GM10248 (cell line): ENCODE measurements at places on chromosomes 5 and 9.

GRCh38 chr5:135385576-135385975 is 13.5 kb downstream of the MACROH2A1 start:
- no peak for DNase-seq

DNA sequence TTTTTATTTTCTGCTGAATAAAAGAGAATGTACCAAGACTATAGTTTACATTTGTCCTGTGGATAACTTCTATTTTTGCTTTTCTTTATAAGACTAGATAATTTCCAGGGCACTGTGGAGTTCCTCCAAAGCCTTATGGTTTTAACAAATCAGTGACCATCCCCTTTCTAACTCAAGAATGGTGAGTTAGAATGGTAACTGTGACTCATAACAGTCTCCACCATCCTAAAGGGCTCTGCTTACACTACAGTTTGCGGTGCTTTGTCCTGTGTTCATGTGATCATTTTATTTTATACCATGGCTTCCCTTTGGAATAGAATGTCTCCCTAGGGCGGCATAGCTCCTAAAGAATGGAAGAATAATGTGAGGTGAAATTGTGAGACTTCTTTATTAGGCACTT is 30.2 kb downstream of the WDR36 start:
- DNase-seq: no peak

DNA sequence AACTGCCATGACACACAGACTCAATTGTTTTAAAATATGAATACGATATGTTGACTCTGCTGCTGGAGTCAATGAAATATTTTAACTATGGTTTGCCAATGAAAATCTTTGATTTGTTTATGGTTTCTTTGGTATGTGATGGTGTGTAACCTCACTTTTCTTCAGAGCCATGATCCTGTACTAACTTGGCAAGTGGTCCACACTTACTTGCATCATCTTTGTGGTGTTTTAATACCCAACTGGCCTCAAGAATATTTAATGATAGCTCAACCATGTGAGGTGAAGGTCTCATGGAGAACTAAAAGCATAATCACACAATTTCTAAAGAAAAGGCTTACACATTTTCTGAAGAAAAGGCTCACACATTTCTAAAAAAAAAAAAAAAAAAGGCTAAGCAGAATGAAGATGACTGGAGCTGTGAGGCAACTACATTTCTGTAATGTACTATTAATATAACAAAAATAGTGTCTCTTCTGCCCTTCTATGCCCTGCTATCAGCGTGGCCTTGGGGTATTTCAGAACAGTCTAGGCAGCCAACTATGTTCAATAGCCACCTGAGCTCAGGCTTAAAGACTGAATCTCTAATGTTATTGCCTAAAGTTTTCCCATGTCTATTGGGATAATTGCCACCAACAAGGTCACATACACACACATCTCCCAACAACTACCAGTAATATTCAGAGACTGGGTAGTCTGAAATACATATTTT is 395.0 kb downstream of the MLLT3 start:
- no peak for DNase-seq

DNA sequence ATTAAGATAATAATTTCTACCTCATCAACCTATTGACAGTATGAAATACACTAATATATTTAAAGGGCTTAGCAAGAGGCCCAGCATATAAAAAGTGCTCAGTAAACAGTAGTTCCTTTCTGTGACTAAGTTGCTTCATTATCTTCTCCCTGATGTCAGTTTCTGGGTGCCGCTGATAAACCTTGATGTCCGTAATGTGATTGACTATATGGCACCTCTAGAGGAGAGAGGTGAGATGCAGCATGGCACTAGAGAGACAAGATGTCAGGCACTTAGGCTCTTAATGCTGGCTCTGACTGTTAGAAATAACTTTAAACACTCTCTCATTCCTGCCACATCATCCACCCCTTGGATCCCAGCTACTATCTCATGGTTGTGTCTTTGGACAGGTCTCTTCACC is 455.9 kb upstream of the KLF4 start:
- DNase-seq: no peak

DNA sequence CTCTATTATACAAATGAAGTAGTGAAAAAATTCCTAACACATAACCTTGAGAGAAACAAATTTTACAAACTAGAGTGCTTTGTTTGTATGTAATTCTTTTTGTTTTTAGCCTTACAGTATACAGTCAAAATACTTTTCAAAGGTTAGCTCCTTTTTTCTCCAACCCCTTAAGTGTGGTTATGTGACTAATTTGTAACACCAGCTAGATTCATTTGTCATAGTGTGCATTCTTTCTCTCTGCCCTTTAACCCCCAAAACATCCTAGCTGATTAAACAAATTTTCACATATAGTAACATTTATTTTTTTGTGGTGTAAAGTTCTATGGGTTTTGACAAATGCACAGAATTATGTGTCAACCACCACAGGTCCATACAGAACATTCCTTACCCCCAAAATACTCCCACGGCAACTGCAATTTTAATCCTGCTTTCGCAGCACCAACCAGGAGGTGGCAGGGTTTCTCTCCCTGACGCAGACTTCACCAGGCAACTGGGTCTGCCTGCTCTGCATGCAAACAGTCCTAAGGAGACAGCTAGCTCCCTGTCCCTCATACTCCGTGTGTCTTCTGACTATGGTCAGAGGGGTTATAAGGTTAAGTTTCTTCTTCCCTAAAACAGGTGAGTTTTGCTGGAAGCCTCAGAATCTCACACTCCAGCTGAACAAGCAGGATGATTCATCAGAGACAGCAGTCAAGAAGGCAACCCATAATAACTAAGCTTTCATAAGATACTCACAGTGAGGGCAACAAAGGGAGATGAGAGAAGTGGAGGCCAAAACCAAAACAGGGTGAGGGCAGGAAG is 44.5 kb upstream of the NR5A1 start:
- DNase-seq: peak; percentile 44

- DNase-seq: no peak
These were observed 6.6 kb downstream of the FAM193B start for GRCh38 chr5:177547736-177548135.

- DNase-seq: no peak
These were observed 78.8 kb upstream of the IZUMO3 start for GRCh38 chr9:24624481-24624880.

- no peak for DNase-seq
These were observed 44.5 kb upstream of the PRSS3 start for GRCh38 chr9:33750839-33751339.

DNA sequence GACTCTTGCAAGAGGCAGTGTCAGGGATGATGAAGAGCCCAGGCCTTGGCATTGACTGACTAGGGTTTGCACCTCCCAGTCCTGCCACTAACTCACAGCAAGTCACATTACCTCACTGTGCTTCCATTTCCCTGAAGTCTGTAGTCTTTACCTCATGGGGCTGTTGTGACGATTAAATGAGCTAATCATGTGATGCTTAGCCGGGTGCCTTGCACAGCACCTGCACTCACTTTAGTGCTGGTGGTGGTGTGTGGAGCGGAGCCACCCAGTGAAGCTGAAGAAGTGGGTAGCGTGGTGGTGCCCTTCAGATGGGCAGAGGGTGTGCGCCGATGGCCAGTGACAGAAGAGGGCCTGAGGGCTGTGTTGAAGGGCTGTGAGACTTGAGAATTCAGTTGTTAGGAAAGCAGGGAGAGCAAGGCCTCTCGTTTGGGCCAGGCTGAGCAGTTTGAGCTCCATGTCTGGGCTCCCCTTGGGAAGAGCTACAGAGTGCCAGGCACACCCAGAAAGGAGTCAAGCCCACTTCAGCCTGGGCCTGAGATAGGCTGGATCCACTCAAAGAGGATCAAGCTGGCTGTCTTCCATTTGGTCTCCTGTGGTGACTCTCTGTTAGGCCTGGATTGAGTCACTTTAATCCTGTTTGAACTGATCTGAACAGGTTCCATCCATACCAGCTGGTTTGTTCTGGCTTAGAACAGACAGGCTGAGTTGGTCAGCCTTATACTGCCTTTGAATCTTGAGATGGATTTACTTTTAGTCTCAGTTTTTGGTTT is 42.5 kb downstream of the RALGPS1 start:
- DNase-seq: no peak

GRCh38 chr9:115010874-115011273 is 80.5 kb upstream of the TNFSF8 start:
- no peak for DNase-seq

DNA sequence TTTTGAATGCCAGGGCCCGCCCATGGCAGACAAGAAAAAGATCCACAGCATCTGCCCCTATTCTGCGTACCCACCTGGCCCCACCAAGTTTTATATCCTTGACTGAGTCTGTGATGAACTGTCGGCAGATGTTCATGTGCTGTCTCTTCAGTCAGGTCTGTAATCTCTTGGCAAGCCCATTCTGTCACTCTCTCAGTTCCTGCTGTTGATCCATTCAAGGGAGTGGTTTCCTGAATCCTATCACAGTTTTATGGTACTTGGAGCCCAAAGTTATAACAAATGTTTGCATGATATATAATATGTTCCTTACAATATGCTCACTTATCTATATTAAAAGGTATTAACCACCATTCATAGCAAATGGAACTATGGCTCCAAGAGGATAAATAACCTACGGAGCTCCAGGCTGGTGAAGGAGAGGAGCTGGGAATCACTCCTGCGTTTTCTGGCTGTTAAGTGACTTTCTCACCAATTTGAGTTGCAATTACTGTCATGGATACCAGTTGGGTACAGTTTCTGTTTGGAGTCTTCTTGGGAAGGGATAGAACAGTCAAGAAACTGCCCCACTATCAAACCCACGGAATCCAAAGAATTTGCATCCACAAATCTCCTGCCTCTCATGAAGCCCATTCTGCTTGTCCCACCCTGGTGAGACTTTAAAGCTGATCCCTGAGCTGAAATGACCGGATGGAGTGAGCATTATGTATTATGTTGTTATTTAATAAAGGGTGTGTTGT is 103.4 kb upstream of the SPRY4 start:
- DNase-seq: no peak

DNA sequence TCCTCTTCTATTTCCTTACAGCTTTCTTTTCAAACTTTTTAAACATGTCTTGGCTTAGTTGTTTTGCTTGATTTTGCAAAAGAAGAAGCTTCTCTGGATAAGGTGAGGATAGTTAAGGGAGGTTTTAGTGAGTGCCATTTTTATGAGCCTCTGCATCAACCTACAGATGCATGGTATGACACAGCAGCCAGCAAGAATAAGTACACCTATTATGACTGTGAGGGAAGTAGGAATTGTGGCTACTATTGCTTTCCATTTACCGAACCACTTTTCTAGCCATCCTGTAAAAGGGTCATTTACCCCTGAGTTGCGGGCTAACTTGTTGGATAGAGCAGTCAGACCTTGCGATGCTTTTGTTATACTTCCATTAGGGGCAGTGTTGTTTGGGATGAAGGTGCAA is 7.0 kb upstream of the TUT7 start:
- DNase-seq: no peak

DNA sequence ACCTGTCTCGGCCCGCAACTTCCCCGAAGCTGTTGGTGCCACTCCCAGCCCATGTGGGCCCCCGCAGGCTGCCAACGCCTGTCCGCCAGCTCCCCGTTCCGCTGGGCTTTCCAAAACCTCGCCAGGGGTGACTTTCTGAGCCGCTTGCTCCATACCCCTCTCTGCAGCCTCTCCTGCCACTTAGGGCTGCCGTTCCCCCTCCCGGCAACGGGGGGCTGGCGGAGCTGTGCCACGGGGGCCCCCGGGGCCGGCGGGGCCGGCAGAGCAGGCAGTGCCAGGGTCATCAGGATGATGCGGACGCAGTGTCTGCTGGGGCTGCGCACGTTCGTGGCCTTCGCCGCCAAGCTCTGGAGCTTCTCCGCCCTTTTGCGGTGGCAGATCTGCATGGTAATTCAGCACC is 40.8 kb downstream of the FCHO2 start:
- no peak for DNase-seq

DNA sequence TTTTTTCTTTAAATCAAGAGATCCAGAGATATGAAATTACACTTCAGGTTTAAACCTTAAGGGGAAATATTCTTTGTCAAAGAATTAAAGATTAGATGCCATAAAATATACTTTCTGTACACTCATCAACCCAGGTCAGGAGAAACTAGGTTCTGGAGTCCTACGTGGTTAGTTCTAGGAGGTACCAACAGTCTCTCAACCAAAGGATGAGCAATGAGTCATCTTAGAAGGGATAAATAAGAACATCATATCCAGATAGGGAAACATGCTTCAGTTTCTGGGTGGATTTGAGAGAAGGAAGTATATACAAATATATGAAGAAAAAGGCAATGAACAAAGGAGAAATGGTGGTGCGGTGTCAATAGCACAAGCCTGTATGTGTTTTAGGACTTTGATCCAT is 98.2 kb downstream of the CSNK1G3 start:
- DNase-seq: no peak

GRCh38 chr5:132774406-132774805 is 2.6 kb downstream of the SEPTIN8 start:
- DNase-seq: no peak

- peak; percentile 38 for DNase-seq
These were observed 1.1 kb downstream of the VLDLR start for GRCh38 chr9:2622461-2623287.

GRCh38 chr5:142016556-142016955 is 3.7 kb upstream of the GNPDA1 start:
- DNase-seq: no peak

- DNase-seq: no peak
These were observed 162.1 kb upstream of the FST start for GRCh38 chr5:53318303-53318702.

GRCh38 chr5:160347448-160347847 is 23.0 kb downstream of the C1QTNF2 start:
- DNase-seq: no peak

GRCh38 chr9:79061752-79062616 is 509.8 kb upstream of the TLE4 start:
- no peak for DNase-seq

DNA sequence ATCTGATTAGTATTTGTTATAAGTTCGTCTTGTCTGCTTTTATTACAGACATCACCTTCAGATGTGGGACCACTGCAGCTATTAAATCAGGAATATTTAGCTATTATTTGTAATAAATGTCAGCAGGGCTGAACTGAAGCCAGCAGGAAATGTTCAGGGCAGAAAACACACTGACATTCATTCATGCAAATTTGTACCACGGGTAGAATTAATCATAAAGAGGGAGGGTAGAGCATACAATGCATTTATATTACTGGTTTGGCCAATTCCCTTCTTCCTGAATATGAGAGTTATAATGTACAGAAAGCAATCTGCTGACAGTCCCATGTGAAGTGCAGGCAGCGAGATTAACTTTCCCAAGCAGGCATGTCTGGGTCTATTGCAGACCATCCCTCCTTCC is 117.3 kb upstream of the NUDT12 start:
- DNase-seq: no peak

DNA sequence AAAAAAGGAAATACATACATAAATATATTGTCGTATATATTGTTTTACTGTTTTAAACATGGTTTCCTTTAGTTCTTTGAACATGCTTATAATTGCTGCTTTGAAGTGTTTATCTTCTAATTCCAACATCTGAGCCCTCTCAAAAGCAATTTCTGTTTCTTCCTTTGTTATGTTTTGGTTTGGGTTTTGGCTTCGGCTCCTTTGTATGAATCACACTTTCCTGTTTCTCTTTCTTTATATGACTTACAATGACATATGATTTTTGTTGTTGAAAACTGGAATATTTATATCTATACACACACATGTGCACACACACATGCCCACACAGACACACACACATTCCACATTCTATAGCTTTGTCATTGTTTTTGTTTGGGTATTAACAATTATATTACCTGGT is 1206.7 kb downstream of the CDH12 start:
- DNase-seq: no peak

GRCh38 chr5:57662991-57663390 is 180.4 kb upstream of the ACTBL2 start:
- no peak for DNase-seq

GRCh38 chr9:136605988-136606660 is 56.6 kb upstream of the EGFL7 start:
- DNase-seq: no peak
